ENCODE measurements at places on chromosomes 5 and 9. TPM values are rescaled to one million over a fixed set of nuclear protein-coding genes. Genes with fewer than 3 reads are reported as not detected.

DNA sequence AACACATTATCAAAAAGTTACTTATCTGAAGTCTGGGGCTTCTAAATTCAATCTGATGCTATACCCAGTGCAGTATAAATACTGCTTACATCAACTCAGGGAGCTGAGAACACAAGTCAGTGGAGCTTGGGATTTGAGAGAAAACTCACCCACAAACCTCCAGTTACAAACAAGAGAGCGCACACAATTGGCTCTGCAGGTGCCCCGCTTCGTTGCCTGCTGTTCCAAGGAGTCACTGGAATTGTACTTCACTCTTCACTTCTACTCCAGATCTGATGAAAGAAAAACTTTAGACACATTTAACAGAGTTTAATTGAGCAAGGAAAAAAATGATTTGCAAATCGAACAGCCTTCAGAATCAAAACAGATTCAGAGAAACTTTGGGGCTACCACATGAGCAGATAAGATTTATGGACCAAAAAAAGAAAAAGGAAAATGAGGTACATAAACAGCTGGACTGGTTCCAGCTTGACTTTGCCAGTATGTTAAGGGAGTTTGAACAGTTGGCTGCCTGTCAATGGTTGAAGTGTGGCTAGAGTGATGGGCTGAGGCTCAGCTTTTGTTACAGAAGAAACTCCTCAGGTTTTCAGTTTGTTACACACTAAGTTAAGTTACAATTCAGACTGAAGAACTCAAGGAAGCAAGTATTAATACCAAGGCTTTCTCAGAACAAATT, 156.6 kb downstream of the AOPEP start:
- DNase-seq = no peak

DNA sequence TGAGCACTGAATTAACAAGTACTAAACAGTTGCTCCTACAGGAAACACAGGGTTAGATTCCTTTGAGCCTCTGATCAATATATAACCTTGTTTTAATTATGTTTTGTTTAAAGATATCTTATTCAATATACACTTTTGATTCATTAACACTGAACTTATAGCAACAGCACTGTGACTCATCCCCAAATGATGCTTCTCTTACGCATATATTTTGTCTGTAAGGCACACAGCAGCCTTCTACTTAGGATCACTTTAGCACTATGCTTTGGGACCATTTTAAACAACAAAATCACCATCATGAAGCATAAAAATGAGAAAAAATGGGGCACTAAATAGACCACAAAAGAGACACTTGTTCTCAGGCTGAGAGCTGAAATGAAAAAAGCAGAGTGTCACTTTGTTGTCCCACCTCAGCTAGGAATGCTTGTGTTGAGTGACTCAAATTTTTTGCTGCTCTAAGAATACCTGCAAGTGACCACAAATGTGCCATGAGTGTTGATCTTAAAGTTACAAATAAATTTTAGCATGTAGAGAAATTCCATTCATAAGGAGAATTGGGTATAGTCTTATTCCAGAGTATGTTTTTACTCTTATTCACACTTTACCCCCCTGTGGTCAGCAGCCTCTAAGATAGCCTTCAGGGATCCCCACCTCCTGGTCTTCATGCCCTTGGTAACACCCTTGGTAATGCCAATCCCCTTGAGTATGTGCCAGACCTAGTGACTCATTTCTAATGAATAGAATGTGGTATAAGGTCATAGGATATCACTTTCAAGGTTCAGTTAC, 252.7 kb upstream of the IL12B start:
- DNase-seq = no peak

DNA sequence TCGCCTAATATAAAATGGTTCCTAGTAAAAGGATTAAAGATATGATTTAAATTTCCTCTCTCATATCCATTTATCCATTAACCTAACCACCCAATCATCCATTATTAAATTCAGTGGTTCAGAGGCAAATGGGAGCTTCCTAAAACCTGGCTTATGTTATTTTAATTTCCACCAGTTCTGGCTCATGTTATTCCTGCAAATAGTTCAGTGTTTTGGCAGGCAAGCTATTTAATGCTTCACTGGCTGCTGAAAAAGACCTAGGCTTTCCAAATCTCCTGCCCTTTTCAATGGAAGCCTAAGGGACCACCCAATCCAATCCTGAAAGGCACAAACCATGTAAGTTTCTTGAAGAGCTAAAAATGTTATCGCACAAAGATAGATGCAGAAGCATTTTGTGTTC, 52.3 kb downstream of the POC5 start:
- no peak for DNase-seq

- peak; percentile 80 for DNase-seq
Observed at GRCh38 chr5:96432216-96433065, 607 bp downstream of the PCSK1 start.

- no peak for DNase-seq
Observed at GRCh38 chr5:123001808-123002207, 34.7 kb downstream of the PPIC start.

The ORM2 gene
- not detected for total RNA-seq

The IFNA13 gene
- not detected for total RNA-seq

The C5orf52 gene
- total RNA-seq = not detected
